ENCODE measurements at places on chromosomes 5 and 9. TPM values are rescaled to one million over a fixed set of nuclear protein-coding genes. Genes with fewer than 3 reads are reported as not detected.

DNA sequence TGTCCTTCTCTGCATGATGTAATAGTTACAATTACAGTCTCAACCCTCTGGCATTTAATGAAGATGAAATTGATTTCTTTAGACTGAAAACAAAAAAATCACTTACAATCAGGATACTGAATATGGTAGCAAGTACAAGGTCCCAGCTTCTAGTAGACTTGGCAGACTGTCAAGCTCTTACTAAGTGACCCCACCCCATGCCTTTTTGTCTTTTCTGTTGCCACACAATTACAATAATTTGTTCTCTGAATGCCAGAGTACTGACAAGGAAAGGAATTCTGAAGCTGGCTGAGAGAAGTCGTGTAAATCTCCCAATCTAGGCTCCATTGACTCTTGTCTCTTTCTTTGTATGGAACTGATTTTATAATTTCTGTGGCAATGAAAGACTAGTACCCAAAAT lies 154.2 kb downstream of the TMC1 start:
- H3K4me1 ChIP-seq: no peaks in the 10 kb centered on the region
- no peak overlapping the region for H3K27ac ChIP-seq
- H3K27me3 ChIP-seq: no peaks in the 10 kb centered on the region
- DNase-seq: no peak
- no peak overlapping the region for H3K4me3 ChIP-seq

- H3K27ac ChIP-seq: no peak overlapping the region
- H3K4me1 ChIP-seq: peaks cover 6% of the 10 kb centered on the region
- H3K4me3 ChIP-seq: no peak overlapping the region
- H3K36me3 ChIP-seq: no peaks in the 10 kb centered on the region
- no peak for DNase-seq
Observed at GRCh38 chr5:43204958-43205357, 12.9 kb downstream of the NIM1K start.

MORN5 gene
- total RNA-seq: not detected

DNA sequence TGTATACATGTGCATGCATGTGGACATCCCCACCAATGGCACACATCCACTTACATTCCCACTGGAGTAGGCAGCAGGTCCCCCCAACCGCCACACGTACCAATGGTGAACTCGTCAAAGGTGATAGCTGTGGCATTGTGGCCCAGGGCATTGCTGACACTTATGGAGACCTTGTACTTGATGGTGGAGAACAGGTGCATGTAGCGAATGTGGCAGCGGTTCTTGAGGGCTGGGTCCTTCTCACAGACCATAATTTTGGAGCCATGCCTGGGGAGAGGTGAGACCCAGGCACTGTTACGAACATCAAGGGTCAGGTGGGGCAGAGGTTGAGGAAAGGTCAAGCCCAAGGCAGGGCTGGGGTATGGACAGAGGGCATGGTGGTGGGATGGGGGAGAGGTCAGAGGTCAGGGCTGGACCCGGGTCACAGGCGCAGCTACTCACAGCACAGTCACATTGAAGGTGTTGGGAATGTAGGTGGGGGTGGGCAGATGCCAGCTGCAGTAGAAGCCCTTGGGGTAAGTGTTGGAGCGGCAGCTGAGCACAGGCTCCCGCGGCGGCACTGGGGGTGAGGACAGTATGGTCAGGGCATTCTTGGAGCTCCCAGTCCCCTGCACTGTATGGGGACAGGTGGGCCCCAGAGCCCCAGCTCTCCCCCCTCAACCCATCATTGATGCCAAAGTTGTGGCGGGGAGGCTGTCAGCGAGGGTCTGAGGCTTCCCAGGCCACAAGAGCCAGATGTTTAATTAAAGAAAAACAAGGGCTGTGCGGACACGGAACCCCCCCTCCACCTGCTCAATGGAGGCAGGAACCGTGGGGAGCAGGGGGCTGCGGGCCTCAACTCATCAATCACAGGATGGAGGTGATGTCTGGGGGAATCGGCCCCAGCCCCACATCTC lies 31.9 kb downstream of the CNTFR start:
- DNase-seq: no peak
- H3K36me3 ChIP-seq: no peaks in the 10 kb centered on the region
- peaks cover 10% of the 10 kb centered on the region for H3K4me1 ChIP-seq
- H3K4me3 ChIP-seq: no peak overlapping the region
- no peak overlapping the region for H3K27ac ChIP-seq

DNA sequence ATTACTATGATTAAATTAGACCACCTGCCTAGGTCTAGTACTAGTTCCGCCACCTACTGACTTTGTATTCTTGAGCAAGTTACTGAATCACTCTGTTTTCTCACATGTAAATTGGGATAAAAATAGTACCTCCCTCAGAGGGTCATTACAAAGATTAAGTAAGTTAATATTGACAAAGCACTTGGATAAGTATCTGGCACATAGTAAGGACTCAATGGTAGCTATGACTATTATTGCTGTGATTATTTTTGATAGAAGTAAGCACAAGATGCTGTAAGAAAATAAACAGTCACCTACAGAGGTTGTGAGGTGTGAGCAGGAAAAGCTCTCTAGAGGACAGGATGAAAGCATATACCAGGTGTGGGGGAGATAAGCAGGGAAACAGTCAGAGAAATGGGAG lies 173.1 kb upstream of the PAPPA start:
- H3K27ac ChIP-seq: no peak overlapping the region
- no peaks in the 10 kb centered on the region for H3K4me1 ChIP-seq
- DNase-seq: no peak
- no peaks in the 10 kb centered on the region for H3K36me3 ChIP-seq
